Activated CD4-positive, alpha-beta T cell treated with anti-CD3 and anti-CD28 coated beads, Interleukin-2, amount 10 ng/mL, durations not matched to agents 24 days and 14 days (primary cell): ENCODE measurements at places on chromosomes 16 and 17.

DNA sequence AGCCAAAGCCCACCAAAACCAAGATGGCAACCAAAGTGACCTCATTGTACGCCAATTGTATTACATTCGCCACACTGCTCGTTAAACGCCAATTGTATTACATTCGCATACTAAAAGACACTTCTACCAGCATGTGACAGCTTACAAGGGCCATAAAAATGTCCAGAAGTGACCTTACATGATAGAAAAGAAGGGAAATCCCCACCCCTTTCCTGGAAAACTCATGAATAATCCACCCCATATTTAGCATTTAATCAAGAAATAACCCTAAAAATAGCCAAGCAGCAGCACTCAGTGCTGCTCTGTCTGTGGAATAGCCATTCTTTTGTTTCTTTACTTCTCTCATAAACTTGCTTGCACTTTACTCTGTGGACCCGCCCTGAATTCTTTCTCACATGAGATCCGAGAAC is 25.7 kb downstream of the PSMD7 start:
- H3K4me1 ChIP-seq, result no peaks in the 10 kb centered on the region
- H3K36me3 ChIP-seq, result peaks cover 10% of the 10 kb centered on the region
- H3K4me3 ChIP-seq, result no peak overlapping the region
- H3K27ac ChIP-seq, result no peak overlapping the region

DNA sequence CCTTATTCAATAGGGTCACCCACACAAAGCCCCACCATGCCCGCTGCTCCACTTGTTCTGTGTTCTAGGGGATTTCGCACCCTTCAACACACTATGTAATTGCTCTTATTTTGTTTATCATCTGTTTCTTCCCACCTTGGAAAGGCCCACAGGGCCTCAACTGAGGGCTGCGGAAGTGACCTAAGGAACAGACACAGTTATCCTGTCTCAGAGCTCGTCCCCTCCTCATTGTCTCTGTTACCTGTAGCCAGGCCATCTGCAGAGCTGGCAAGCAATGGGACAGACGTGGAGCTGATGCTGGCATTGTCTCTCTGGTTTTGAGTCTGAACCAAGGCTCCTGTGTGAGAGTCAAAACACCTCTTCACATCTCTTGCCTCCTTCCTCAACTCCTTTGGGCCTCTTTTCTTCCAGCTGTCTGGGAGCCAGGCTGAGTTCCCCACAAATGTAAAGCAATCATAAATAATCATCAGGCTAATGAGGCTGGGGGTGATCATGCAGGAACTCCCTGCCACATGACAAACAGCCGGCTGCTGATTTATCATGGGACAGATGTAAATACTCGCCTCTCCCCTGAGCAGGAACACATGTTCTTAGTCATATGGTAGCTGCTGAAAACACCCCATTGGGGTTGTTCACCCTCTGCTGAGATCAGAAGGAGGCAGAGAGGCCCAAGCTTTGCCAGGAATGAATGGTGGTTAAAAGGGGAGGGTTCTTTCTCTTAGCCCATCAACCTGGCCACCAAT is 71.9 kb downstream of the AXIN2 start:
- H3K4me1 ChIP-seq, result peaks cover 2% of the 10 kb centered on the region
- H3K36me3 ChIP-seq, result no peaks in the 10 kb centered on the region
- H3K4me3 ChIP-seq, result no peak overlapping the region
- no peak overlapping the region for H3K27ac ChIP-seq
- H3K27me3 ChIP-seq, result peaks cover 15% of the 10 kb centered on the region

GRCh38 chr16:88977812-88978607 is 1.0 kb upstream of the CBFA2T3 start:
- H3K36me3 ChIP-seq, result no peaks in the 10 kb centered on the region
- H3K4me3 ChIP-seq, result no peak overlapping the region
- DNase-seq, result no peak
- H3K4me1 ChIP-seq, result no peaks in the 10 kb centered on the region
- peaks cover 15% of the 10 kb centered on the region for H3K27me3 ChIP-seq
- no peak overlapping the region for H3K27ac ChIP-seq

GRCh38 chr16:35516971-35517370 is 2057.6 kb downstream of the TP53TG3F start:
- DNase-seq, result no peak
- no peaks in the 10 kb centered on the region for H3K4me1 ChIP-seq
- H3K27ac ChIP-seq, result no peak overlapping the region
- no peaks in the 10 kb centered on the region for H3K27me3 ChIP-seq
- no peaks in the 10 kb centered on the region for H3K36me3 ChIP-seq
- no peak overlapping the region for H3K4me3 ChIP-seq

DNA sequence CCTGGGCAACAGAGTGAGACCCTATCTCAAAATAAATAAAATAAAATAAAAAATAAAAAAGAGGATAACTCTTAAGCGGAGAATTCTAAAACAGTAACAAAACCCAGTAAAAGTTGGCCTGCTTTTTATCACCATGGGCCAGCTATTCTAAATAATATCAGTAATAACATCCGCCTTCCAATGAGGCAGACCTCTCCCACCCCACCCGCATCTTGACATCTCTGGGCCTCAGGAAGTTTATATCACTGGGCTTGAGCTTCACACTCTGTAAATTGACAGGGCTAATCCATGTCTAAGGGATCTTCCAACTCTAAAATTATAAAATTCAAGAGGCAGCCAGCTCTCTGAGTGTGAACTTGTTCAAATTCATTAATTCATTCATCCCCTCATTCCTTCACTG is 82.9 kb upstream of the MTMR4 start:
- no peaks in the 10 kb centered on the region for H3K4me1 ChIP-seq
- H3K27ac ChIP-seq, result no peak overlapping the region
- no peaks in the 10 kb centered on the region for H3K36me3 ChIP-seq
- H3K4me3 ChIP-seq, result no peak overlapping the region

- H3K36me3 ChIP-seq, result peaks cover 37% of the 10 kb centered on the region
- peaks cover 53% of the 10 kb centered on the region for H3K4me1 ChIP-seq
- DNase-seq, result peak; percentile 86
- peak overlapping the region; percentile 92 for H3K4me3 ChIP-seq
- H3K27me3 ChIP-seq, result no peaks in the 10 kb centered on the region
Measured at GRCh38 chr17:50148226-50149090, 2.0 kb downstream of the PPP1R9B start.

- peaks cover 3% of the 10 kb centered on the region for H3K36me3 ChIP-seq
- H3K27me3 ChIP-seq, result peaks cover 2% of the 10 kb centered on the region
Measured at GRCh38 chr17:81020767-81021497, 14.0 kb upstream of the BAIAP2 start.

DNA sequence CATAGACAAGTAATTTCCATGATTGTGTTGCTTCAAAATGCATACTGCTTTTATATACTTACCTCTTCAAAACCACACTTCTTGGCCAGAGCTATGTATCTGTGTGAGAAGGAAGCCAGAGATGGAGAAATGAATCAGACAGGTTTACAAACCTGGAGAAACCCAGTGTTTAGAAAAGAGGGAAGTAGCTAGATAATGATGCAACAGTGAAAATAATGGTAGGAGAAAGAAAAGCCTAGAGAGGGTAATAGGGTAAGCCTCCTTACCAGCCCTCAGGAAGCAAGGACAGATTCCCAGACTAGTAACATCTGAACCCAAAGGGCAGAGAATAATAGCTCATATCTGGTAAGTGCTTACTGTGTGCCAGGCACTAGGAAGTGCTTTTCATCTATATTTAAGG is 250.3 kb upstream of the CDH11 start:
- no peaks in the 10 kb centered on the region for H3K36me3 ChIP-seq
- H3K27ac ChIP-seq, result no peak overlapping the region
- no peak for DNase-seq
- no peaks in the 10 kb centered on the region for H3K4me1 ChIP-seq
- H3K4me3 ChIP-seq, result no peak overlapping the region
- H3K27me3 ChIP-seq, result no peaks in the 10 kb centered on the region

DNA sequence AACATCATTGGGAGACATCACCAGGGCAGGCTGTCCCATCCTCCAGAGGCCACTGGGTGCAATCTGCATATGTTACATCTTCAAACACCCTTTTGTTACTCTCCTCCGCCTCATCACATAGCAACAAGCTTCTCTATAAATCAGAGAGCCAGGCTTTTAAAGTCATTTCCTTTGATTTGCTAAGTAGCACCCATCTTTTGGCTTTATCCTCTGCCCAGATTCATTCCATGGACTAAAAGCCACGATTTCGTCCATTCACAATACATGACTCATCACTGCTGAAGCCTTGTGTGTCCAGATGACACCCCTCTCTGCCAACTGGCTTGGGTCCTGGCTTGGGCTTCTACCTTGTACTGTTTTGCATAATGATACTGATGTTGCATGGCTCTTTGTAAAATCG is 2.0 kb upstream of the KRT38 start:
- H3K4me3 ChIP-seq, result no peak overlapping the region
- no peak overlapping the region for H3K27ac ChIP-seq
- DNase-seq, result no peak
